GF-D8 (cell line): ENCODE measurements at places on chromosomes 11 and 22.

GRCh38 chr22:19705181-19705934 is 8.9 kb upstream of the SEPTIN5 start:
- DNase-seq, result no peak

- peak; percentile 19 for DNase-seq
These were observed 20.6 kb downstream of the IGHMBP2 start for GRCh38 chr11:68924073-68924925.

DNA sequence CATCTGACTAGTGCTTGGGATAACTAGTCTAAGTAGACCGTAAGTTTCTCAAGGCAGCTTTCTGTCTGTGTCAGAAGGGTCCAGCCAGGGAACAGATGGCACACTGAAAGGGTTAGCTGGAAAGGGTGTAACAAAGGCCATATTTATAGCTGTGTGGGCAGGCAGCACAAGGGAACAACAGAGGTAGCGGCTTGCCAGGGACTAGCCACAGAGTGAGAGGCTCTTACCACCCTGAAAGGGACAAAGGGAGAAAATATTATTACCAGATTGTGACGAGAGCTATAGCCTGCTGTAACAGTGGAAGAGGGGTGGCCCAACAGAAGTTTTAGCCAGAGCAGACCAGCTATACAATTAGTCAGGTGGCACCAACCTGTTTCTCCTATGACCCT is 129.4 kb downstream of the CCDC34 start:
- DNase-seq, result no peak

- no peak for DNase-seq
These were observed 31.3 kb downstream of the CYTH4 start for GRCh38 chr22:37313376-37314314.

DNA sequence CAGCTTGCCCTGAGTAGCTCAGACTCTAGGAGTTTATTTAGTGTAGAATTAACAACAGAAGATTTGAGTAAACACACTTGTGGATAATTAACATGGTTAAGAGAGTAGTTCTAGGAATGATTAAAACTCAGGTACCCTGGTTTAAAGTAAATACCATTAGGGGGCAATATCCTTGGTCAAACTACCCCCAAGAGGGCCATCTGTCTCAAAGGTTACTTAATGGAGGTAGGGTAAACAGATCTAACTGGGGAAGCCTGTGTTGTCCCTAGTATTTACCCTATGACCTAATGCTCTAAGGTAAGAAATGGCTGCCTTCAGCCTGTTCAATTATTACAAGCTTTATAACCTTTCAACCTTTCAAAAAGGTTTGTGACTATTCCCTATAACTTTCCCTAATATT is 10.6 kb upstream of the GLYATL1 start:
- no peak for DNase-seq
